ENCODE measurements at places on chromosomes 3 and 15.

GRCh38 chr15:51550841-51551240 is 71.7 kb downstream of the DMXL2 start:
- DNase-seq: no peak

DNA sequence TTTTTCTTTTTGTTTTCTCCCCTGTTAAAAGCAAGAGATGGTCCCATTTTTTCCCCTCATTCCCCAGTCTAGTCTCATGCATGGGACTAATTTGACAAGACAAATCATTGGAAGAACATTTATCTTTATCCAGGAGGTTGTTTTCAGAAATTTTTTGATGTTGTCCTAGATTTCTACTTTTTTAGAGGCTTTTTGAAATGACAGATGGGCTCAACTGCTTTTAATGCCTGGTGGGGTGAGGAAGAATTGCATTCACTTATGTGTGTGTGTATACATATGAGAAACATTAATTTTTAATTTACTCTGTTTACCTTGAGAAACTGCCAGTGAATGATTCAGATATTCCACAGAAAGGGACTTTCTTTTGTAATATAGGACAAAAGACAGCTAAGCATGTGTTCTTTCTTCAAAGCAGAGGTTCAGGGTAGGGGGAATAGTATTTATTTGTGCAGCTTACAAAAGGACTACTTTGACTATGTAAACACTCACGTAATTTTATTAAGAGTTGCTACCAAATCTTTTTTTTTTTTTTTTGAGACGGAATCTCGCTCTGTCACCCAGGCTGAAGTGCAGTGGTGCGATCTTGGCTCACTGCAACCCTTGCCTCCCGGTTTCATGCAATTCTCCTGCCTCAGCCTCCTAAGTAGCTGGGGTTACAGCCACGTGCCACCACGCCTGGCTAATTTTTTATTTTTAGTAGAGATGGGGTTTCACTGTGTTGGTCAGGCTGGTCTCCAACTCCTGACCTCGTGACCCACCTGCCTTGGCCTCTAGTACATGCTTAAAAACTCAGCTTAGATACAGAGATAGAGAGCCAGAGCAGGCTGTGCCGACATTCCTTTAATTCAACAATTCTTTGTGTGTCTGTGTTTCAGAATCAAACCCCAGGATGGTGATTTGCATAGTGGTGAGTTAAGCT is 130.1 kb upstream of the RARB start:
- DNase-seq: no peak

DNA sequence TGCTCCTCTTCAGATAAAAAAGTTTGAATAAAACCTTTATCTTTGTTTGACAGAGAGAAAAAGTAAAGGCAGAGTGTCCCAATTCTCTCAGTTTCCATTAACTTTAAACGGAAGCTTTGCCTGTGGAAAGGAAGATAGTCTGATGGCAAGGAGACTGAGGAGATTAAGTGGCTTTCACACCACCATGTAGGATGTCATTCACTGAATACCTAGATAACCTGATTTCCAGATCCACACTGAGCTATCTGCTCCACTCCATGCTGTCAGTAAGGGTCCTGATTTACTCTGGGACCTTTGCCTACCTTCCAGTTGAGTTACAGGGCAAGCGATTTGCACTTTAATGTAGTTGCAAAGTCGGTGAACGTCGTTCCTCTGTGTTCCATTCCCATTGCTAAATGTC is 233.4 kb upstream of the TBL1XR1 start:
- no peak for DNase-seq

DNA sequence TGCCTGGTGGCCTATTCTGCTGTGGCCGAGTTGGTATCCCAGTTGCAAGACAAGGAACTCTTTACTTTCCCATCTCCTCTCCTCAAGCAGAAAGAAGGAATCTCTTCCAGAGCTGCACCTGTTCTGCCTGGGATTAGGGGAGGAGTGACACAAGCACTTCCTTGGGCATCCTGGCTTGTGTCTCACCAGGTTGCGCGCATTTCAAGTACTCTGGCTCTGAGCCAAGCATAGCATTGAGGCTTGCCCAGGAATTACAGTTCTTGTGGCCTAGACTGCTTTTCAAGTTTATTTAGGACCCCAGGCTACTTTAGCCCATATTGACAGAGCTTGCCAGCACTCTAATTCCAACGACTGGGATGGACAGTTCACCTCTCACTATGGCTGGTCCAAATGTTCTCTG is 150.5 kb downstream of the RSRC1 start:
- no peak for DNase-seq

GRCh38 chr15:75677465-75678323 is 30.0 kb downstream of the SNX33 start:
- DNase-seq: no peak

- no peak for DNase-seq
Measured at GRCh38 chr15:89623165-89623564, 32.1 kb downstream of the KIF7 start.

- DNase-seq: no peak
Measured at GRCh38 chr3:5002871-5003247, 23.6 kb downstream of the BHLHE40 start.

- DNase-seq: no peak
Measured at GRCh38 chr15:35054380-35054779, 30.7 kb downstream of the NANOGP8 start.

- no peak for DNase-seq
Measured at GRCh38 chr3:119870512-119870911, 88.6 kb downstream of the NR1I2 start.

DNA sequence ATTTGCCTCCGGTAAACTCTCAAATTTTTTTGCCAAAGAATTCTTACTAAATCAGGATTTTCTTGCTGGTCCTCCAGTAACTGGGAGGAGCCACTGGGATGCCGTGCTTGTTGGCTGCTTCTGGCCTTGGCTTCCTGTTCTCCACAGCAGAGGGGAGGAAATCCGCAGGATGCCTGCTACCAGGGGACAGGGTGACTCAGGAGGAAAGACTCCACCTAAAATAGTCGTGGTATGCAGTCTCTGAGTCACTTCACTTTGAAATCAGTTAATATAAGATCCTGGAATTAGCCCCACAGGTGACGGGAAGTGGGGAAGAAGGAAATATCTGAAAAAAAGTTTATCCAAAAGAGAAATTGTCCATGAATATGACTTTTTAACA is 6.5 kb upstream of the TM4SF18 start:
- peak; percentile 79 for DNase-seq

DNA sequence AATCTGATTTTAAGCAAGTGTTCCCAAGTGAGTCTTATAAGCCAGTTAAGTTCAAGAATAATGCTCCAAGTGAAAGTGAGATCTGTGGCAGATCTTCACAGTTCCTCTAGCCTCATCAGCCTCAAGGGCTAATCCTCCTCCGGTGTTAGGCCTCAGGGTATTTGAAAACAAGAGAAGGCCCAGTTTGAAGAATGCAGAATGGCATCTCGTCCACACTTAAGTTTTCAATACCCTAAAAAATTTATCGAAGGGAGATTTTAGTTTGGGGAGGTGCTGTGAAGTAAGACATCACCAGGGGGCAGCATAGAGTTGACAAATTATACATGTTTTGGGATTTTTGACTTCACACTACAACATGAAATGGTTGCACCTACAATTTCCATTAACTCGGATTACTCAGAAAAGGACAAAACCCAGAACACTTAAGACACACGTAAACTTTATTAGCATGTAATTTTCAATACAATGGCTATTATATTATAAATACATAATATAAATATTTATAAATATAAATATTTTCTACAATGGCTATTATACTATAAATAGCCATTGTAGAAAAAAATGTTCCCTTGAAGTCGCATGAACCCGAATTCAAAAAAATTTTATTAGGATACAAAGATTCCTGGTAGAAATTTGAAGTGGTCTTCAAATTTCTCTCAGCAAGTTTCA is 2.3 kb upstream of the TMEM266 start:
- DNase-seq: no peak

DNA sequence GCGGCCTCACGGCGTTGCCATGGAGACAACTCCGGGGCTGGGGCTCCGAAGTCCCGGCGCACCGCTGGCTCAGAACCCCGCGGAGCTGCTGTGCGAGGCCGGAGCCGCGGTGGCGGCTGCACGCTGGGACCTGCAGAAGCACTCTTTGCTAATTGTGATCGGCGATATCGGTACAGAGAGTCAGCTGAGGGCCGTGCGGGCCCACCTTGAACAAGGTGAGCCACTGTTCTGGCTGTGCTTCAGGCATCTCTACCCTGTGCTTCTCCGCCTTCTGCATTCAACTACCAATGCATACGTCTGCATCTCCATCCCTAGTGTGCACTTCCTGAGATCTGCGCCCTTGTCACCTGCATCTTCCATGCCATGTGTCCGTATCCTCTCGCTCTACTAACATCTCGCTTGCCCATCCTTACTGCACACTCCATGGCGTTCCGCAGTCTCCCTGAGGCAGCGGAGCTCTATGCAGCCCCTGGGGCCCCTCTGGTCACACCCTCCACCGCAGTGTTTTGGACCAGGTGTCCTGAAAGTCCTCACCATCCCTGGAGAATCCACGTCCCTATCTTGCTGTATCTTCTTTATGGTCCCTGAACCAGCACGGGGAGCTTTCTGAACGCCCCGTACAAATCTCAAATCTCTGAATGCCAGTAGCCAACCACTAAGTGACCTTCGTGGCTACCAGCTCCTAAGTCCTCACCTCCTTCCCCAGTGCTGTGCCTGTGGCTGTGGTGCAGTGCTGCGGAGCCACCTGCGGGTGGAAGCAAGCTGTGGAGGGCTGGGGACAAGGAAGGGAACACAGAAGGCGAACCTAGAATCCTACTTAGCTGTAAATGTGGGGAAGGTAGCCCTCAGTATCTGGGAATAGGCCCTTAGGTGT is 6.2 kb upstream of the MAP1A start:
- no peak for DNase-seq

GRCh38 chr15:95709959-95710695 is 620.4 kb upstream of the NR2F2 start:
- no peak for DNase-seq

GRCh38 chr3:101701696-101702634 is 15.4 kb upstream of the RPL24 start:
- DNase-seq: no peak

- DNase-seq: no peak
Measured at GRCh38 chr3:115401851-115402501, 221.3 kb upstream of the GAP43 start.

- DNase-seq: no peak
Measured at GRCh38 chr15:73873889-73874511, 636 bp downstream of the TBC1D21 start.

DNA sequence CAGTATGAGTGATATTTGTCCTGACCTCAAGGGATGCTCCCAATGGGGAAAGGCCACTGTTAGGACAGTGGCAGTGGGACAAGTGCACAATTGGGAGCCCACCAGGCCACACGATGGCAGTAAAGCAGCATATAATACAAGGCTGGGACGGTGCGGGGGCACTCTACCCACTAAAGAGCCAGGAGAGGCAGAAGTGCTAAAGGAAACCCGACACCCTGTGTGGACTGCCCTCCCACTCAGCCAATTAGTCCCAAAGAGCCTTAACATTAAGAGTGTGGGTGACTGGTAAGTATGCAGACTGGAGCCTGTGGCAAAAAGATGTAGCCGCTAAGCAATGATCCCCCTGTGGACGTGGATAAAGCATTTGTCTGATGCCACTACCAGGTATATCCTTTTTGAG is 8.2 kb upstream of the ZNF589 start:
- DNase-seq: peak; percentile 53

DNA sequence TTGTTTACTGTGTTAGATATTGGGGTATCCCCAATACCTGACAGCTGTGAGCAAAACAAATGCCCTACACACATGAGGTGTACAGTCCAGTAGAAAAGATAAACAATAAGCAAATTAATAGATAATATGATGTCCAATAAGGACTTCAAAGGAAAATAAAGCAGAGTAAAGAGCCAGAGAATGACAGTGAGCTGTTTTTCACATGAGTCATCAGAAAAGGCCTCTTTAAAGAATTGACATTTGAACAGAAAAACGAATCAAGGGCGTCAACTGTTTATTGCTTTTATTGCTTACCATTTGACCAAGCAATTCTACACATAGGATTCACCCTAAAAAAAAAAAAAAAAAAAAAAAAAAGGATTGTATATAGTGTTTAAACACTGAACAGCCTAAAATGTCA is 96.6 kb upstream of the FLNB start:
- DNase-seq: no peak

DNA sequence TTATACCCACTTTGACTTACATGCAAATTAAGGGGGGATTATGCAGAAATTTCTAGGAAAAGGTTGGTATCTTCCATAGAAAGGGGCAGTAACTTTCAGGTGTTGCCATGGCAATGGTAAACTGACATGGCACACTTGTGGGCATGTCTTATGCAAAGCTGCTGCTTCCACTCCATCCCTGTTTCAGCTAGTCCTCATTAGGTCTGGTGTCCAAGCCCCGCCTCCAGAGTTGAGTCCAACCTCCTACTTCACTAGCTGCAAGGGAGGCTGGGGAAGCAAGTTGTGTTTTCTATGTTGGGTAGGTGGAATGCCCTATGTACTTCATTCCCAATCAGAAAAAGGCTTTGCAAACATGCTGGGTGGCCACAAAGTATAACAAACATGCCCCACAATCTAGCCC is 14.7 kb upstream of the KLHL40 start:
- DNase-seq: no peak

GRCh38 chr3:12399226-12399625 is 85.1 kb upstream of the TSEN2 start:
- no peak for DNase-seq

- no peak for DNase-seq
Measured at GRCh38 chr15:26667222-26667988, 105.5 kb downstream of the GABRB3 start.

DNA sequence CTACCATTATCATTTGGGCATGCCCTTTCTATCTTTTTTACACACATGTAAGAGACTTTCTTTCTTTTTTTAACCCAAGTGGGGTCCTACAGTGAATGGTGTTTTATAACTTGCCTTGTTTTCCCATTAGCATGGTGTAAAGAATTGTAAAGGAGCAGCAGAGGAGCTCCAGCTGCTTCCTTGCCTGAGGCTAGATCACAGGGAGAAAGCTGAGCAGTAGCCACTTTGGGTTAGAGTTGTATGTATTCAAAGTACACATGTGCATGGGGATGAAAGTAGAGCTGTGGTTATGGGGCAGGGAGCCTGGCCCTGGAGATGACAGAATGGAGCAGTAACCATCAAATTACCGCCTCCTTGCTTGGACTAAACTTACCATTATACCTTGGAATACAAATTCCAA is 231.1 kb upstream of the PDZRN3 start:
- no peak for DNase-seq

GRCh38 chr15:77748078-77749064 is 115.7 kb upstream of the LINGO1 start:
- no peak for DNase-seq

GRCh38 chr3:58059349-58060321 is 51.4 kb downstream of the FLNB start:
- DNase-seq: peak; percentile 61

- DNase-seq: no peak
Measured at GRCh38 chr3:17158941-17159682, 274.4 kb downstream of the PLCL2 start.

- no peak for DNase-seq
Measured at GRCh38 chr3:14562121-14562890, 22.2 kb upstream of the GRIP2 start.

GRCh38 chr3:11591002-11591355 is 52.7 kb downstream of the VGLL4 start:
- no peak for DNase-seq

DNA sequence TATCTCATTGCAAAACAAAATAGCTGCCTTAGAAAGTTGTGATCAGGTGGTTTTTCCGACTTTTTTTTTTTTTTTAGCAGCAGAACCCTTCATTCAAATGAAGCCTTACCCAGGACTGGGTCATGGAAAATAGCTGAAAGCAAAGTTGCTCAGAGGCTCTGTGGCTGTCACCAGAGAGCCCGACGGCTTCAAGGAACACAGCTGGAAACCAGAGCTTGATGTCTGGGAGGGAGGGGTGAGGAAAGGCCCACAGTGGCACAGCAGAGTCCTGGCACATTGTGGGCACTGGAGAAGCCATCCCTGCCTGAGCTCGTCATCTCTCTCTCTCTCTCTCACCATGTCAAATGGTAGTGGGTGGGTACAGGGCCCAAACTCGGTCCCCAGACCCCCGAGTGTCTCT is 77.5 kb downstream of the RPN1 start:
- DNase-seq: no peak

Measured in T1000 (cell line).